ENCODE measurements at places on chromosomes 4 and X.

- H3K27me3 ChIP-seq: no peaks in the 10 kb centered on the region
- H3K27ac ChIP-seq: no peak overlapping the region
- no peak overlapping the region for H3K4me3 ChIP-seq
- peaks cover 28% of the 10 kb centered on the region for H3K36me3 ChIP-seq
- no peak for DNase-seq
These were observed 62.1 kb downstream of the TBC1D14 start for GRCh38 chr4:6971536-6972374.

GRCh38 chr4:183907871-183908683 is 3.0 kb downstream of the STOX2 start:
- DNase-seq: no peak
- peaks cover 6% of the 10 kb centered on the region for H3K4me1 ChIP-seq
- no peak overlapping the region for H3K4me3 ChIP-seq
- no peaks in the 10 kb centered on the region for H3K36me3 ChIP-seq
- peaks cover 67% of the 10 kb centered on the region for H3K27me3 ChIP-seq

- peak; percentile 33 for DNase-seq
- H3K27ac ChIP-seq: no peak overlapping the region
- H3K4me3 ChIP-seq: peak overlapping the region; percentile 77
- no peaks in the 10 kb centered on the region for H3K36me3 ChIP-seq
- no peaks in the 10 kb centered on the region for H3K27me3 ChIP-seq
These were observed 18.2 kb downstream of the PTTG2 start for GRCh38 chr4:37978248-37978924.

DNA sequence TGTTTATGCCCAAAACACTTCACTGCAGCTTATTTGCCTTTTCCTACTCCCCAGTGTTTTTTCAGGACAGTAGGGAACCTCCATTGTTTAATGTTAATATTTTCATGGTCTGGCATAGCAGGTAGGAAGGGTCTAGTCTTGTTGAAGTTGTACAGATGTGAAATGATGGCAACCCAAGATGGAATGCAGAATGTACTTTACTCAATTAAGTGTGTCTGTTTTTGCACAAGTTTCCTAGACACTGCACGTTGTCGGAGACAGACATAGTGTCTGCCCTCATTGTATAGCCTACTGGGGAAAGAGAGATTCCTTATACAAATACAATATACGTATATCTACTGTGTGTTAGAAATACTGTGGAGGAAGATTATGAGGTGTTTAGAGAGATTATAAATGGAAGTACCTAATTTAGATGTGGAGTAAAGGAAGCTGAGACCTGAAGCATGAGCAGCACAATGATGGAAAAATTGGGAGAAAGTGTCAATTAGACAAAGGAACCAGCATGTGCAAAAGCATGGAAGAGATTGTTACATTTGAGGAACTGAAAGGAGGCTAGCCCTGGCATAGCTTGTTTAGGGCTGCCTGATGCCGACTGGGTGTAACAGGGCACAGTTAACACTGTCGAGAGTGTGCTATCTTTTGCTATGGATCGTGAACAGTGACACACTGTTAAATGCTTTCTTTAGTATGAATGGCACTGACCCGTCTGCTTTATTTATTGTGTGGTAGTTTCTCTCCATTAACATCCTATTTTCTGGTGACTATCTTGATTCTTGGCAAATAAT is 18.4 kb downstream of the CPEB2 start:
- H3K27ac ChIP-seq: no peak overlapping the region
- H3K27me3 ChIP-seq: no peaks in the 10 kb centered on the region
- no peak for DNase-seq

- no peak overlapping the region for H3K27ac ChIP-seq
- no peak for DNase-seq
- H3K36me3 ChIP-seq: no peaks in the 10 kb centered on the region
- H3K4me1 ChIP-seq: no peaks in the 10 kb centered on the region
- no peak overlapping the region for H3K4me3 ChIP-seq
These were observed 138.4 kb downstream of the PARM1 start for GRCh38 chr4:75071317-75071716.
